ENCODE measurements at places on chromosomes 3 and 15.

DNA sequence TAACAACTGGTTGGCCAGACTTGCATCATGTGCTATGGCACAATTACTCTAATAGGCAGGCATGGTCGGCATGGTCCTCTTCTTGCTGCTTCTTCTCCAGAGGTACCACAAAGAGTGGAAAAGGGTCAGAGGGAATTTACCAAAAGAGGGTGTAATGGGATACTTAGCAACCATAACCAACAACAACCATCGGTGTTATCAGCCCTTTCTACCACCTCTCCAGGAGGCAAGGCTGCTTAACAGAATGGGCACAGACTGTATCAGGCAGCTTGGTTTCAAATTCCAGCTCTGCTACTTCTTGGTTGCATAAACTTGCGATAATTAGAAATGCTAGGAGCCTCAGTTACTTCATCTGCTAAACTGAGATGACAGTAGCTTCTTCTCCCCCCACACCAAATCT, 284.6 kb upstream of the CRBN start:
- DNase-seq = no peak

- DNase-seq = no peak
Observed at GRCh38 chr15:91889111-91889815, 35.8 kb downstream of the SLCO3A1 start.

DNA sequence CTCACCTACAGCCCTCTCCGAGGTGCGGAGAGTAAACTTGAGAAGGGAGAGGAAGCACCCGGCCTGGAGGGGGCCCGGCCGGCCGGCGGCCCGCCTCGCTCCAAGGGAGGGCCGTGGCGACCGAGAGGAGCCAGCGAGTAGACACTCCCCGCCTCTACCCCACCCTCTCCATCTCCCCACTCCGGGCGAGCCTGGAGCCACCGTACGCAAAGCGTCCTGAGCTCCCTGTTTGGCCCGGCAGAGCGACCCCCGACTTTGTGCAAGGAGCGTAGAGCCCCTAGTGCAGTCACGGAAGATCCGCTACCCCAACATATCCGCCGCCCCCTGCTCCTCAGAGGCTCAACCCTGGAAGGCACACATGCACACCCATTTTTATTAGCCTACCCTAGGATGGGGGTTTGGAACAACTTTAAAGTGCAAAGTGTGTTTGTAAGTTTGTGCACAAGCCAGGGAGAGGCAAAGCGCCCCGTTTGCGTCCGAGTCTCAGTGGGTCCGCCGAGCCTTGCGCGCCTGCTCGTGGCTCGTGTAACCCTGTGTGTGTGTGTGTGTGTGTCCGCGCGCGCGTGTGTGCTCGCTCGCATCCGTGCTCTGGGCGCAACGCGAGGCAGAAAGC, 508 bp upstream of the SMAD6 start:
- DNase-seq = no peak

DNA sequence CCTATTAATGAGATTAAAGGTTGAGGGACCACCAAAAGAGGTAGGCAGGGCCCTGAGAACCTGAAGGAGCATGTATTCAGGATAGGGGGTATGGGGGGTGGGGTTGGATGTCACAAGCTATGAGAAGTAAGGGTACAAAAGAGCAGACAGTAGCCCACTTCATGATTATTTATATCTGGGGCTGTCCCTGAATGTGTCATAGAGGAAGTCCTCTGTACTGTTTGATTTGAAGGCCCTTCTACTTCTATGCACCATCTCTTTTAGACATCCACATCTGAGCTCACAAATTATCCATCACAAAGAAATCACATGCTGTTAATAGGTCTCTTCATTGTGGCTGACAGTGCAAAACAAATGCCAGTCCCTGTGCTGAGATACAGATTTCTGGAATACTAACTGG, 68.6 kb downstream of the FHIT start:
- DNase-seq = no peak

DNA sequence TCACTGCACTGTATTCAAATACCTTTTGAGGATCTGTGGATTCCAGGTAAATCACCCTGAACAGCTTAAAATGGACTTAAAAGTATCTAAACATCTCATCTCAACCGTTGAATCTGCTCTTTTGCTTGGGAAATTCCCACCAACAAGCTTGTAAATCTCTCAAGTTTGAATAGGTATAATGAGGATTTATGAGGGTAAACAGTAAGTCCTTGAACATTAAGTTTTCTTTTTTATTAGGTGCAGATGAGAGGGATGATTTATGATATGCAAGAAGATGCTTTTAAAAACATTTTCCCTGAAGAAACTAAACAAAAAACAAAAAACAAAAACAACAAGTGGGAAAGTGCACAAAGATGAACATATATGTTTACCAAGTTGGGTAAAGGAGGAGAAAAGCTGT, 290.6 kb downstream of the ROBO1 start:
- no peak for DNase-seq

DNA sequence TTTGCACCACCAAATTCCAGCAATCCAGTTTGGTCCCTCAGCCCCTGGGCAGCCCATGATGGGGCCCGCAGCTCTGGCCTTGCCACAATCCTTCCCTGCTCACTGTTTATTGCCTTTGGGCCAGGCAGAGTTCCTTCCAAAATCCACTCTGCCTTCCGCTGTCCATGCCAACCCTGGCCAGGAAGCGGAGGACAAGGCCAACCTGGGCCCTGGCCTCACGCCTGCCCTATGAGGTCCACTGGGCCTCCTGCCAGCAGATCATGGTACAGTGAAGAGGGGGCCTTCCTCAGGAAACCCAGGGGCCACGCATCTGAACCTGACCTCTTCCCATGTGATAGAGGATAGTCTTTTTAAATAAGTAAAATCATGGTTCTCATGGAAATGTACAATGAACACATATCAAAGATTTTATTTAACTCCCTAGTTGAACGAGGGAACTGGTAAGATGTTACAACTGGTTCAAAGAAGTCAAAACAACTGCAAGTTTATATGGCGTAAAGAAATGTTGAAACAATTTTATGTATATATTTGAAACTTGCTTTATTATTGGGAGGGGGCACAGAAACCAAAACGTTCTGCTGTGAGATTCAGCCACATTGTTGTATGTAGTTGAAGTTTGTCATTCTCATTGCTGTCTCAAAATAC, 95.8 kb upstream of the TNFAIP8L3 start:
- no peak for DNase-seq

- peak; percentile 17 for DNase-seq
Observed at GRCh38 chr3:5314897-5315296, 127.4 kb downstream of the EDEM1 start.

- DNase-seq = no peak
Observed at GRCh38 chr3:99848433-99848832, 30.8 kb downstream of the CMSS1 start.

- no peak for DNase-seq
Observed at GRCh38 chr15:83081256-83082014, 14.4 kb upstream of the BTBD1 start.

GRCh38 chr15:76333309-76333708, 3.3 kb upstream of the ISL2 start:
- no peak for DNase-seq

- no peak for DNase-seq
Observed at GRCh38 chr3:52290596-52291507, 3.2 kb downstream of the GLYCTK start.
